NCI-H510A treated with DMSO at 0.1 percent for 48 hours (cell line): ENCODE measurements at places on chromosomes 4 and X.

DNA sequence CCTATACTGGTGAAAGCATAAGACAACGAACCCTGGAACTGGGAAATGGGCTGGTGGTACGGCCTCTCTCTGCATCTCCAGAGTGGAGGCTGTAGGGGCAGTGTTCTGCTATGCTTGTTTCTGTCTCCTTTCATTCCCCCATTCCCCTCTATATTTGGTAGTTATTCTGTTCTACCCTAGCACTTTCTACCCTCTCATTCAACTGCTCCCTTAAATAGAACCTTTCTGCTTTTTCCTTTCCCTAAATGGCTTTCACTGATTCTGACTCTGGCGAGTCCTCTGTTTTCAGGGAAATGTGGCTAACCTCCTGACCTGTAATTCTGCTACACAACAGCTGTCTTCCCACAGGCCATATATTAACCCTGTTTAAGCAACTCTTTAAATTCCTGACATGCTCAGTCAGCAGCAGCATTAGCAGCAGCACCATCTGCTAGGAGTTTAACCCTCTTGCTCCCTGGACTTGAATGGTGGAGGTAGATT, 94.2 kb downstream of the CXCL13 start:
- peak; percentile 73 for DNase-seq

DNA sequence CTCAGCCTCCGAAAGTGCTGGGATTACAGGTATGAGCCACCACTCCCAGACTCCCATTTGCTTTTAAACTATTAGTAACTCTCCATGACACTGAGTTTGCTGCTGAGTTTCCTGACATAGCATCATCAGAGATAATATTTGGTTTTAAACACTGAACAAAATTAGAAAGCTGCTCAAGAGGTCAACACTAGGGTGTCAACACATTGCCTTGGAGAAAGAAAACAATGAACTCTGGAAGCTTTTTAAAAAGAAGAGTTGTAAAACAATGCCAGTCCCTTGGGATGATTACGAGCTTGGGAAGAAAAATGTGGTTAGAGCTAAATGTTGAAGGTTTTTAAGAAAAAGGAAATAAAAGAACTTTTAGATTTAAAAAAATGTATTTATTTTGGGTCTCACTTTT, 264.8 kb downstream of the CAMK2D start:
- DNase-seq, result no peak

DNA sequence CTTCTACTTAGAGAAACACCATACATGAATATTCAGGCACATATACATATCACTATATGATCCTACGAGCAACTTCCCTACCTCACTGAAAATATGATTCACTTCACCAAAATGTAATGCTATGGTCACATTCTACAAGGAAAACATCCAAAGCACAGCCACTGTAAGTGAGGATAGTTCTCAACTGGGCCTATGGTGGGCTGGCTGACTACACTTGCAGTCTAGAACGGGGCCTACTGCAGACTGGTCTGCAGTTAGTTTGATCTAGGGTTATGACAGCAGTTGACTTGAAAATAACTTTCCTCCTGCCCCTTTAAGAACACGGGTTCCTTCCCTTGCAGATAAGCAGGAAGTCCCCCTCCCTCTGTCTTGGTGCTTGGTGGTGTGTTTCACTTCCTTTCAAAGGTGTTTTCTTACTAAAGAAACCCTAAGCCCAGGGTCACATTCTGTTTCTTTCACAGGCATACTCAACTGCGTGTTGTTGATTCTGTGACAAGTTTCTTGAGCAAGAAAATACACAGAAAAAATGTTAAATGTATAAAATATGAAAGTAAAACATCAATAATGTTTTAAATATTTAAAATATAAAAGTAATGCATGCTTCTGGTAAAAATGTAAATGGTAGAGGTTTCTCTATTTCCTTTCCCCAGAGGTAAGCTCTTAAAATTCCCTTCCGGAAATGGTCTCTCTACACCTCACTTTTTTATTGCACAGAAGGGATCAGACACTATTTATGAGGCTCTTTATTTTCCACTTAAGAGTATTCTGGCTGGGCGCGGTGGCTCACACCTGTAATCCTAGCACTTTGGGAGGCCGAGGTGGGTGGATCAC, 18.0 kb upstream of the TMSB4X start:
- no peak for DNase-seq

DNA sequence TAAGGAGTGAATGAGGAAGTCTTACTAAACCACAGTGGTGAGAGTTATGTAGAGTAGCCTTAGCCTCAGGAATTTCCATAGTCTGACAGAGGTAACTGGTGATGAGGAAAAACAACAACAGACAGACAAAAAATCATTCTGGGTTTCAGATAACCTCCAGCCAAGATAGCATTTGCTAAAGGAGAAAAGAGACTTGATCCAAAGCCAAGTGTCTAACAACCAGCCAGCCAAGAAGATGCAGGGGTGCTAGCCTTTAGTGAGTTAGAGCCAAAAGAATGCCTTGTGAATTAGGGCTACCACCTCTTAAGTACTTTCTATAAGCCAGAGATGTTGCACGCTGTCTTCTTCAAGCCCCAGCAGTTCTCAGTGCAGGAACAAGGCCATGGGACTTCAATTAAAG, 478.0 kb upstream of the CPEB2 start:
- DNase-seq, result no peak

- DNase-seq, result peak; percentile 49
These were observed 689.6 kb downstream of the CCSER1 start for GRCh38 chr4:90816754-90817153.

DNA sequence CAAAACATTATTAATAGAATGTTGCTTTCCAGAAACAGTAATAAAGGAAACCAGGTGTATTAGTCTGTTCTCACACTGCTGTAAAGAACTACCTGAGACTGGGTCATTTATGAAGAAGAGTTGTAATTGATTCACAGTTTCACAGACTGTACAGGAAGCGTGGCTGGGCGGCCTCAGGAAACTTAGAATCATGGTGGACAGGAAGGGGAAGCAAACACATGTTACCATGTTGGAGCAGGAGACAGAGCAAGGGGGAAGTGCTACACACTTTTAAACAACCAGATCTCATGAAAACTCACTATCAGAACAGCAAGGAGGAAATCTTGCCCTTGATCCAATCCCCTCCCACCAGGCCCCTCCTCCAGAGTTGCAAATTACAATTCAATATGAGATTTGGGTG, 815.8 kb downstream of the TRIML1 start:
- no peak for DNase-seq

DNA sequence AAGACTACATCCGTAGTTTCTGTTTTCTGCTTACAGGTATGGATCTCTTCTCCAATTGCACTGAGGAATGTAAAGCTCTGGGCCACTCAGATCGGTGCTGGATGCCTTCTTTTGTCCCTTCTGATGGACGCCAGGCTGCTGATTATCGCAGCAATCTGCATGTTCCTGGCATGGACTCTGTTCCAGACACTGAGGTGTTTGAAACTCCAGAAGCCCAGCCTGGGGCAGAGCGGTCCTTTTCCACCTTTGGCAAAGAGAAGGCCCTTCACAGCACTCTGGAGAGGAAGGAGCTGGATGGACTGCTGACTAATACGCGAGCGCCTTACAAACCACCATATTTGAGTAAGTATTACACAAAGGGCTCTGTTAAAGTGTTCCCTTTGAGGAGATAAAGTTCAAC, 13.8 kb downstream of the PCDH10 start:
- no peak for DNase-seq

GRCh38 chr4:93657527-93657926, 171.0 kb upstream of the ATOH1 start:
- DNase-seq, result no peak

DNA sequence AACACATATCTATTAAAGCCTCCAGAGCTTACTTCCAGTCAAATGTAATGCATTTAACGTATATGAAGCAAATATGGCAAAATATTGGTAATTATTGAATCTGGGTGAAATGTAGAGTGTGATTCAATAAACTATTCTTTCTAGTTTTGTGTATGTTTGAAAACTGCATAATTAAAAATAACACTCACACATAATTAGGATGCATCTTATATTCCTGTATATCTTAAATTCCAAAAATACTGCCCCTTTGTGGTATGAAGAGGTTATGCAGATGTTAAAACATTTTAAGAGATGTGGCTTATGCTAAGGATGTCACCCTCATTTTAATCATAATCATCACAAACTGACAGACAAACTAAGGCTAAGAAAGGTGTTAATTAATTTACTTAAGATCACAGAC, 182.9 kb downstream of the COX18 start:
- DNase-seq, result no peak
